Fibroblast of lung (primary cell): ENCODE measurements at places on chromosomes 5 and 9.
A peak's percentile ranks its signal among the peaks of the same experiment; 100 is the strongest.

- no peak for DNase-seq
Measured at GRCh38 chr5:38582975-38583319, 26.5 kb upstream of the LIFR start.

- no peak for DNase-seq
Measured at GRCh38 chr5:169602535-169602934, 19.0 kb downstream of the SPDL1 start.

- DNase-seq = no peak
Measured at GRCh38 chr9:100525563-100525962, 52.3 kb upstream of the CAVIN4 start.

- peak; percentile 81 for DNase-seq
Measured at GRCh38 chr5:19240170-19240569, 747.8 kb downstream of the CDH18 start.

- DNase-seq = no peak
Measured at GRCh38 chr5:107855171-107855570, 184.4 kb upstream of the EFNA5 start.

GRCh38 chr9:15277400-15278090 is 29.5 kb downstream of the TTC39B start:
- peak; percentile 54 for DNase-seq

- no peak for DNase-seq
Measured at GRCh38 chr5:108528655-108529054, 146.8 kb upstream of the FBXL17 start.

DNA sequence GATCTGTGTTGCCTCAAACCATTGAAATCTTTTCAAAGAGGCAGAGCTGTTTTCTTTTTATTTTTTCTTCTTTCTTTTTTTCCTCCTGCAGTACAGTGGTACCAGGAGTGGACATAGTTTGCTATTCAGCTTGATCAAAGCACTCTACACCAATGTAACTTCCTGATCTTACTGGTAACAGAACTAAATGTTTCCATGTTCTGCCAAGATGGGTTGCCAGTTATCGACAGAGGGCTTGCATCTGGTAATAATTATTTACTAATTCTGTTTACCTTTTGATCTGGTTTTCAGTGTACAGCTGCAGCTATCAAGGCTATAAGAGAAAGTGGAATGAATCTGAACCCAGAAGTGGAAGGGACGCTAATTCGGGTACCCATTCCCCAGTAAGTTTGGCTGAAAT is 26.8 kb downstream of the MRRF start:
- DNase-seq = no peak

- peak; percentile 13 for DNase-seq
Measured at GRCh38 chr9:10059044-10059443, 553.8 kb downstream of the PTPRD start.

- peak; percentile 79 for DNase-seq
Measured at GRCh38 chr9:94933511-94933828, 207.0 kb downstream of the AOPEP start.

- DNase-seq = no peak
Measured at GRCh38 chr5:65066387-65067146, 297.8 kb downstream of the CWC27 start.

DNA sequence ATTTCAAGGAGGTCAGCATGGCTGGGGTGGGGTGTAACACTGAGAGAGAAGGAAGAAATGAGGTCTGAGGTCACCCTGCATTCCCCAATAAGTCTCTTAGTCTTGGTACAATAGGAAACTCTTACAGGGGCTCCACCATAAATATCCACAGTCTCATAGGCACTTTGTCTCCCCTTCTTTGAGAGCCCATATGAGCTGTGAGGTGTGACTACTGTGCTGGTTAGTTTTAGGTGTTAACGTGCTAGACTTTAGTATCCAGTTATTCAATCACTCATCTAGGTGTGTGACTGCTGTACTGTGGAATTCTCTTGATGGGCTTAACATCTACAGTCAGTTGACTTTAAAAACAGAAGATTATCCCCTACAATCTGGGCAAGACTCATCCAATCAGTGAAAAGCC is 378.1 kb upstream of the RFX3 start:
- no peak for DNase-seq

- DNase-seq = no peak
Measured at GRCh38 chr9:91833096-91833877, 116.7 kb downstream of the ROR2 start.

DNA sequence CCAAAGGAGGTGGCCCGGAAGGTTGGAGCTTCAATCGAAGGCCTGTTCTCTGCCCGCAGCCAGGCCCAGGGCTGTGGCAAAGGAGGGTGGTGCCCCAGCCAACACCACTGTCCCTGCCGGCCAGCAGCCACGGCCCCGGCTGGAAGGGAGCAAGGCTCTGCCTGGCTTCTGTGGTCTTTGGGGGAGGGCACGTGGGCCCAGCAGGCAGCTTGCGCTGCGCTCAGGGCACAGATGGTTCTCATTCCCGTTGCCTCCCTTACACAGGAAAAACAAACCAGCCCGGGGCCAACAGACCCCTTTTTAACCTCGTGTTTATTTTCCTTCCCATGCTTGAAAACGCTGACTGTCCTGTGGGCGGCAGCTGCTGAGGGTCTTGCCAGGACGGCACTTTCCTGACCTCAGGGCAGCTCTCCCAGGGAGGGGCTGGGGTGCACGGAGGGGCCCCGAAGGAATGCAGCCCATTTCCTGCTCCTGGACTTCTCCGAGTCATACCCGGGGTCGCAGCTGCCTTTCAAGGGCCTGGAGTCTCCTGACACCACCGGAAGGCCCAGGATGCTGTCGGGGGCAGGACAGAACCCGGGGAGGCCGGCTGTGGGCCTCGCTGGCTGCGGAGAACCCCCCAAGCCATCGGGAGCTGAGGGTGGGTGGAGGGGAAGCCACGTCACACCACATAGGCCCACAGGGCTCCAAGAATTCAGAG is 1.1 kb upstream of the GPSM1 start:
- peak; percentile 98 for DNase-seq

GRCh38 chr9:35813434-35814105 is 1.3 kb downstream of the HINT2 start:
- DNase-seq = peak; percentile 38

- DNase-seq = no peak
Measured at GRCh38 chr5:179792612-179793467, 946 bp upstream of the LTC4S start.

GRCh38 chr9:27209034-27209433 is 87.9 kb downstream of the EQTN start:
- no peak for DNase-seq
